ENCODE measurements at places on chromosomes 3 and 15.

GRCh38 chr3:42014921-42015533 is 53.1 kb upstream of the ULK4 start:
- DNase-seq: no peak

GRCh38 chr3:104133630-104134029 is 1233.1 kb upstream of the ALCAM start:
- no peak for DNase-seq

GRCh38 chr3:150351398-150351797 is 56.7 kb upstream of the TSC22D2 start:
- no peak for DNase-seq

GRCh38 chr3:39143051-39143885 is 10.1 kb downstream of the CSRNP1 start:
- DNase-seq: no peak

DNA sequence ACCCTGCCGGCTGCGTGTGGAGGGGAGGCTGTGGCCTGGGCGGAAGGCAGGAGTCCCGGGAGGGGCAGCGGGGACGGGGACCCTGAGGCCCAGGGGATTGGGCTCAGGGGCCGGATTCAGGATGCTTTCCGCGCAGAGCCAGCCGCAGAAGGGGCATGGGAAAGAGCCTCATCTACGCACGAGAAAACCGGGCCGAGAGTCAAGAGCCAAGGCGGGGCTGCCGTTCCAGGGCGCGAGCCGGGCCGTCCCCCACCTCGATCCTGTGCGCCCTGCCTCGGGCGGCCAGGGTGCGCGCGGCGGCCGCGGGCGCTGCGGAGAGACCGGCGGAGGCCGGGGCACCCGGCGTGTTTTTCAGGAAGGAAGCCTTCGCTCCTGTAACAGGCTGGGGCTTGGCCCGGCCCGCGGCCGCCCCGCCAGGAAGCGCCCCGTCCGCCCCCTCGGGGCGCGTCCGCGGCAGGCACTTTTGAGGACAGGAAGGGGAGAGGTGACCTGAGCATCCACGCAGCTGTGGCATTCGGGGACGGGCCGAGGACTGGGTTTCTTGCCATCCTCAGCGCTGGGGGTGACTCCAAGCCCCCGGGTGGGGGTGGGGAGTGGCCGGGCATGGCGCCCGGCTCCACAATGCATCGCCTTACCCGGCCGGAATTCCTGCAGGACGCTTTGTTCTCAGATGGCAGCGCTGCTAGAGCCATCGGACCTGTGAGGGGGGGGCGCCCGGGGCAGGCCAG is 62.3 kb upstream of the GATA2 start:
- no peak for DNase-seq

DNA sequence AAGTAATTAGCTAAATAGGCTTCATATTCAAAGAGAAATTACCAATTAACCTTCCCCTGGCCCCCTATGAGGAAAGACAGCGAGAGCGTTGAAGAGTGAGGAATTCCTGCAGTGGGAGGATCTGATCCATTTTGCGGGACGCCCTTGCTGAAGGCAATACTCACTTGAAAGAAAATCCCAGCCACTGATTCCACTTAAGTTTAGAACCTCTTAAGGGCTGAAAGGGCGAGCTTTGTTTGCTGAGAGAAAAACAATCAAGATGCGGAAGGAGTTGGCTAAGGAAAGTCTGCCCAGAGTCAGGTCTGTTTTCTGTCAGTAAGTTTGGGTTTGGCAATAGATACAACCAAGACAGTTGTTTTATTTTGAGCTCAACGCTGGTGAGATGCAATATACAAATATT is 102.8 kb upstream of the GBE1 start:
- no peak for DNase-seq

DNA sequence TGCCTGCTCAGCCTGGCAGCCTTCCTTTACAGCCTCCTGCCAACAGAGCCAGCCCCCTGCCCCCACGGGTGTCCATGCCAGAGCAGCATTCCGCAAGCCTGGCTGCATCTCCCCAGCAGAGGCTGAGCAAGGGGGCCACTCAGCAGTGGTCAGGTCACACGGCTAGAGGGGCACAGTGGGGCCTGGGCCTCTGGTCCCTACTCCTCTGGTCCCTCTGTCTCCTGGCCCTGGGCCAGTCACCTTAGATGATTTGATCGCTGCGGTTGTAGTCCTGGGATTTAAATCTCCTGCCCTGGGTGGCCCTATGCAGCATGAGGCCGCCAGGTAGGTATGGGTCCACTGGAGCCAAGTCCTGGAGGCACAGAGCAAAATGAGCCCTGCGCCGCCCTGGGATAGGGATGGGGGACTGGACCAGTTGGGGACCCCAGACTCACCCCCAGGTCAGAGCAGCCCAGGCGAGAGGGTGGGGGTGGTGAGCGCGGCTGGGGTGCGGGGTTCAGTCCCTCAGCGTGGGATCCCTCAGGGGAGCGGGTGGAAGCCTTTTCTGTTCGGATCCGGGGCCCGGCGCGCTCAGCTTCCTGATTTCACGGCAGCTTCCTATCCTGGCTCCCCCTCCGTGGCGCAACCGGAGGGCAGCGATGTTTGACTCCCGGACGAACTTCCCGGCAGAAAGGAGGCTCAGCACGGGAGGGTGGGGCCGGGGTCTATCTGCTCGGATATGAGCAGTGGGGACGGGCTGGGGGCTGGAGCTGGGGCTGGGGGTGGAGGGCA is at the start of gene ZBTB47:
Gene ZBTB47 (plus strand): TSS at position 138 of the 771 bp plus-strand sequence. CDS start 4,659 bp downstream, outside the sequence.
- DNase-seq: no peak

DNA sequence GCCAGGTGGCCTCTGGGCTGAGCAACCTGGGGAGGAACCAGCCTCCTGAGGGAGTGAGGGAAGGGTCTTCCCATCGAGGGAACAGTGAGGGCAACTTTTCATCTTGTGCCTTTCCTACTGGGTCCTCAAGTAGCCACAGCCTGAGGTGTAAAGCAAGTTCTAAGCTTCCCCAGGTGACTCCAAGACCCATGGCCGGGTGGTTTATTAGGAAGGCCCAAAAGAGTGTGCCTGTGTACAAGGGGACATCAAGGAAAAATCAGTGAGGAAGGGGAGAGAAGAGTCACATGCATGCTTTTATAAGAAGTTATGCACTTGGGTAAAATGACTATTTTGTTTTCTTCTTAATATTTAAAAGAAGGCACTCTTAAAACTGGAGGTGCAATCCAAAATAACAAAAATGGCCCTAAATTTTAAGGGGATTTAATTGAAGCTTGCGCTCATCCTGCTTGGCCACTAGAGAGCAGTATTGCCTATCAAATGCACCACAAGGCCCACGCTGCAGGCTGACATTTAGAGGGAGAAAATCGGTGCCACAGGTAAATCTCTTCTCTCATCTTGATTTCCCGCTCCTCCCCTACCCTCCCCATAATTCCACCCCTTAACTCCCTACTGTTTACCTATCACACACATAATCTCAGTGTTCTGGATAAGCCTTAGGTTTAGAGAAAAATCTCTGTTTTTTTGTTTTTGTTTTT is 6.7 kb downstream of the NANOGP8 start:
- DNase-seq: no peak

DNA sequence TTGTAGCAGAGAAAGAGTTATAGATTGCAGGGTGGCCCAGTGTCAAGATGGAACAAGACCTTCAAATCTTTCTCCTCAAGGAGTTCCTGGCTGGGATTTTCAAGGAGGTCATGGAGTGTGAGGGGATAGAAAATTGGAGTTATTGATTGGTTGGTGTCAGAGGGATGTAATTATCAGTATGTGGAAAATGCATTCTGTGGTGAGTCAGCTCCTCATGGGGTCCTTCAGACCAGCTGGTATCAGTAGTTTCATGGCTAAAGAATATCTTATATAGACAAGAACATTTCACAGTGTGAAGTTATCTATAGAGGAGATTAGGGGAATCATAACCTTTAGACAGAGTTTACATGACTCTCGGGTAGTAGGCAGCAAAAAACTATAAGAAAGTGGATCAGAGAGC is 1114.0 kb upstream of the GBE1 start:
- DNase-seq: no peak

GRCh38 chr3:144433006-144433405 is 461.4 kb downstream of the DIPK2A start:
- DNase-seq: no peak

DNA sequence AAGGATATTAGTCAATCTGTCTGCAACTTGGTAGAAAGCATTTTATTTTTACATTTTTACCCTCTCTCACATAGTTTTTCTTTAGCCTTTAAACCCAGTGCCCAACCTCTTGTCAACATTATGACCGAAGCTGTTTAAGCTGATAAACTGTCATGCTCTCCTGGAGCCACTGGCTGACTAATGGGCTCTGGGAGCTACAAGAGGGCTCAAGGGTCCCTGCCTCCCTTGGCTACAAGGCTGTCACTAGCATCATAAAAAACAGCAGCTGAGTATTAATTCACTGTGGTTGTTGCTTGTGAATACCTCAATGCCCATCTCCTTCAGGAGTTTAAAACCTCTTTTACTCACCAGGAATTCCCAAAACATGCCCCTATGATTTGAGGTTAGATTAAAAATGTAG is 237.9 kb downstream of the ZMAT3 start:
- DNase-seq: no peak

- no peak for DNase-seq
Observed at GRCh38 chr15:90489514-90489913, 40.2 kb upstream of the CRTC3 start.

DNA sequence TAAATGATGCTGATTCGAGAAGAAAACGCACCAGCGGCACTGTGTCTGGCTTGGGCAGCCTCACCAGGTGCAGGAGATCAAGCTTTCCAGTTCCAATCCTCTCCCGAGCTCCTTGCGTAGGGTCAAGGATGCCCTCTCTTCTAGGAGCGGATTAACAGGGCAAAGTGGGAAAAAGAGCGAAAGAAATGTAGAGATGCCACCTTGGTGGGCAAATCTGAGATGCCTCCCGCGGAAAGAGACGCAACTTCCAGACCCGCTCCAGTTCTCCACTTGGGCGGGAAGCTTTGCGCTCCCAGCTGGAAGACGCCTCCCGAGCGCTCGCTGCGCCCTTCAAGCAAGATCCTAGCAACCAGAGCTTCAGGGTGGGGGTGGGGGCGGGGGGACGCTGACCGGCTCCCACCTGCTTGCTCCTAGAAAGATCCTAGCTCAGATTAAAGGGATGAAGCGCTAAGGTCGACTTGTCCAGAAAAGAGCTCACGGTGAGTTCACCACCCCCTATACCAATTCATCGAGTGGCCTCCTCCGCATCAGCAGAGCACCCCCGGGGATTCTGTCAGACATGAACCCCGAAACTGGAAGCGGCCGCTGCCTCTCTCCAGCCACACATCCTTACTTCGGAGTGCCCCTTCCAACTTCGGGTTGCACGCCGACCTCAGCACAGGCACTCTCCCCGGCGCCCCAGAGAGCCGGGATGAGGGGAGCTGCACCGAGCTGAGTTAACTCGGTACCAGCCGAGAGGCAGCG is 769 bp downstream of the TAFA4 start:
- DNase-seq: no peak

- no peak for DNase-seq
Observed at GRCh38 chr15:96893159-96893906, 562.8 kb downstream of the NR2F2 start.

- no peak for DNase-seq
Observed at GRCh38 chr15:39628546-39629257, 47.8 kb downstream of the THBS1 start.

All from stimulated activated CD4-positive, alpha-beta T cell treated with anti-CD3 and anti-CD28 coated beads, TNF-alpha, amount 100 ng/mL, for 1 hour (primary cell).